Adipose tissue (tissue), 3 donors: ENCODE measurements at places on chromosomes 6 and 20. TPM values are rescaled to one million over a fixed set of nuclear protein-coding genes. Genes with fewer than 3 reads are reported as not detected.

GNAS-AS1 gene
- 0.12 TPM for polyA plus RNA-seq

WFDC12 gene
- not detected for polyA plus RNA-seq

RTN4IP1 gene
- 4.4 TPM for polyA plus RNA-seq

CLPSL1 gene
- polyA plus RNA-seq = not detected

C20orf144 gene
- 0.11 TPM for polyA plus RNA-seq

KCNG1 gene
- polyA plus RNA-seq = 0.30 TPM

DEFB132 gene
- 1.9 TPM for polyA plus RNA-seq

KIF25 gene
- 0.22 TPM for polyA plus RNA-seq

LKAAEAR1 gene
- polyA plus RNA-seq = not detected

EEF1A2 gene
- 3.2 TPM for polyA plus RNA-seq

SNAP25 gene
- 3.0 TPM for polyA plus RNA-seq

PLA2G7 gene
- polyA plus RNA-seq = 0.34 TPM

HLA-DQB2 gene
- not detected for polyA plus RNA-seq

PRL gene
- polyA plus RNA-seq = 1.2 TPM

SLC16A10 gene
- 2.4 TPM for polyA plus RNA-seq

NKX2-2 gene
- polyA plus RNA-seq = 0.06 TPM

COMMD7 gene
- polyA plus RNA-seq = 30.5 TPM
